Activated CD8-positive, alpha-beta memory T cell treated with anti-CD3 and anti-CD28 coated beads for 24 hours (primary cell): ENCODE measurements at places on chromosomes 11 and 22.

- no peak for DNase-seq
Measured at GRCh38 chr22:38219632-38220031, 17.8 kb downstream of the MAFF start.

DNA sequence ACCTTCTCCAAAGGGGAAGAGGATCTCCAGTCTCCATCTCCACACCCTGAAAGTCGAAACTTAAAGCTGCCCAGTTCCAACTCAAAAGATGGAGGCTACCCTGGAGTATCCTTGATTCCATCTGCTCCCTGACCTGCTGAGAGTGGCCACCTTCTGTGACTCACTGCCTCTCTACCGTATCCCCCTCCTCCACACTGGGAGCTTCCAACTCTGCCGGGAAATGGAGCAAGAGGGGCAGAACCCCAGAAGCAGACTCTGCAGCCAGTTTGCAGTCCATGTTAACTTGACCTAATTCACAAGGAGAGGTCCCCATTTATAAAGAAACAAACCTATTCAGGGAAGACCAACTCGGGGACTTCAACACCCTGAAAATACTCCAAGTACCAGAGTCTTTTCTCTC lies 22.0 kb upstream of the IRAG1 start:
- no peak for DNase-seq

DNA sequence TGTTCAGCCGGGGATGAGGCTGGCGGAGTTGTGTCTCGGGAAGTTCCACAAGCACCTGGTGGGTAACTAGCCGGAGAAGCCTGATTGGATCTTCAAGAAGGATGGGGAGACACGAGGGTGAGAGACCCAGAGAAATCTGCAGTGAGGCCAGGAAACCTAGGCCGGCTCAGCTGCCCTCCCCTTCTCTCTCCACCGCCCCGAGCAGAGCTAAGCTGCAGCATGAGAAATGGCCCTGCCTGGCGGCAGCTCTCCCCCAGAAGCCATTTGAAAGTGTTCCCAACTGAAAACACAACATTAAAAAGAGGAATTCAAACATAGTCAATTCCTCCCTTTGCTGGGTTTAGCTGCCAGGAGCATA lies 77.8 kb upstream of the SHISAL1 start:
- DNase-seq, result no peak

- DNase-seq, result no peak
Measured at GRCh38 chr11:112012874-112013273, 12.3 kb upstream of the DLAT start.

DNA sequence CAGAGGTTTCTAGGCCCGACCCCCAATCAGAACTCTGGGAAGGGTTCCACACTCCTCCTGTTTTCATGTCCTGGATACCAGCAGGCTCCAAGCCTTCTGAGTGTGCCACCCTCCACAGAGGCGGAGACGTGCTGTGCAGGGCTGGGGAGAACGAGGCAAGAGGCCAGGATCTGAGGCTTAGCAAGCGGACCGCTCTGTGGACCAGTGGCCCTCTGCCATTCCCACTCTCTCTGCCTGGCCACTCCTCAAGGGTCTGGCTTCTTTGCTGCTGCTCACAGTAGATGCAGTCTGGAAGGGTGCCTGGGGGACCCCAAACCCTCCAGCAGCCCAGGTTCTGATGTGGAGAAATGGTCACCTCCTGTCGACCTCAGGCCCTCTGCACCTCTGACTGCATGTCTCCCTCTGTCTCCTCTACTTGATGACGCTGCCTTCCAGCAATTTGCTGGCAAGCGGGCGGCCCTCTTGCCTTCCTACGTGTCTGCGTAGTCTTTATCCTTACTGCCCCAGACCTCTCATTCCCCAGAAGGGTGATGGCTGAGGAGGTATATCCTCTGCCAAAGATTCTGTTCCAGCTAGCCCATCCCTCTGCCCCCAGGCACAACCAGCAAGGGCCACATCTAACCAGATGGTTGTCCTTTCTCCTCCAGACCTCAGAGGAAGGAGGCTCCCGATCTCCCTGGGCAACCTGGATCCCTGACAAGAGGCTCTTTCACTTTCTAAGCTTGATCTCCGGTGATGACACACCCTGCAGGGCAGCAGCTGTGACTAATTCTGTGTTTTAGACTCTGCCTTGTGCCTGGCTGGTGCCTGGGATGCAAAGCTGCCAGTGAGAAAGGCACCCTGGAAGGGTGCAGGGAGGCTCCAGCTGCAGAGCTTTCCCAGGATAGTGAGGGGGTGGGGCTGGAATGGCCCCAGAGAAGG lies 87.3 kb downstream of the NAT10 start:
- DNase-seq, result no peak

GRCh38 chr11:102780491-102780918 lies at the start of gene MMP10:
Gene MMP10 (minus strand): TSS chr11:102780628. CDS start chr11:102780591, 37 bp downstream.
- DNase-seq, result no peak

DNA sequence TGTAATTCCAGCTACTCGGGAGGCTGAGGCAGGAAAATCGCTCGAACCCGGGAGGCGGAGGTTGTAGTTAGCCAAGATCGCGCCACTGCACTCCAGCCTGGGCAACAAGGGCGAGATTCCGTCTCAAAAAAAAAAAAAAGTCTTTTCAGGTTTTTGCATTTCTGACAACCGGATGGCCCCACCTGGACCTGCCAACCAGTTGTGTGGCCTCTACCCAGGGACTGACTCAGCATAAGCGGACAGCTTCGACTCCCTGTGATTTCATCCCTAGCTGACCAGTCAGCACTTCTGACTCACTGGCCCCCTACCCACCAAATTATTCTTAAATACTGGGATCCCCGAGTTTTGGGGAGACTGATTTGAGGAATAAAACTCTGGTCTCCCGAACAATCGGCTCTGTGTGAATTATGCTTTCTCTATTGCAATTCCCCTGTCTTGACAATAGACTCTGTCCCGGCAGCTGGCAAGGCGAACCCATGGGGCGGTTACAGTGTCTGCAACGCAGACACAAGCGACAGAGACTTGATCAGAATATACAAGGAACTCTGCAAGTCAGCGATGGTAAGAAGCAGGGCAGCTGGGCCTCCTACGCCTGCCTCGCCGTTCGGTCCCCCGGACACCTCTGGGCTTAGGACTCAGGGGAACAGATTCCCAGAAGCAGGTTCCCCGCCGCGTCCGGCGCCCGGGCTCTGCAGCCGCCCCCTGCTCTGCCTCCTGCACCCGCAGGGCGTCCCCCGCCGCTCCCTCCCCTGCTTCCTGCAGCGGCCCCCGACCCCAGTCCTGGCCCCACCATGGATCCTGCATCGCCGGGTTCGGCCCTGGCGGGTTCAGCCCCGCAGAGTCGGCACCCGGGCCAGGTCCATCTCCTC lies 741 bp upstream of the TALDO1 start:
- no peak for DNase-seq

DNA sequence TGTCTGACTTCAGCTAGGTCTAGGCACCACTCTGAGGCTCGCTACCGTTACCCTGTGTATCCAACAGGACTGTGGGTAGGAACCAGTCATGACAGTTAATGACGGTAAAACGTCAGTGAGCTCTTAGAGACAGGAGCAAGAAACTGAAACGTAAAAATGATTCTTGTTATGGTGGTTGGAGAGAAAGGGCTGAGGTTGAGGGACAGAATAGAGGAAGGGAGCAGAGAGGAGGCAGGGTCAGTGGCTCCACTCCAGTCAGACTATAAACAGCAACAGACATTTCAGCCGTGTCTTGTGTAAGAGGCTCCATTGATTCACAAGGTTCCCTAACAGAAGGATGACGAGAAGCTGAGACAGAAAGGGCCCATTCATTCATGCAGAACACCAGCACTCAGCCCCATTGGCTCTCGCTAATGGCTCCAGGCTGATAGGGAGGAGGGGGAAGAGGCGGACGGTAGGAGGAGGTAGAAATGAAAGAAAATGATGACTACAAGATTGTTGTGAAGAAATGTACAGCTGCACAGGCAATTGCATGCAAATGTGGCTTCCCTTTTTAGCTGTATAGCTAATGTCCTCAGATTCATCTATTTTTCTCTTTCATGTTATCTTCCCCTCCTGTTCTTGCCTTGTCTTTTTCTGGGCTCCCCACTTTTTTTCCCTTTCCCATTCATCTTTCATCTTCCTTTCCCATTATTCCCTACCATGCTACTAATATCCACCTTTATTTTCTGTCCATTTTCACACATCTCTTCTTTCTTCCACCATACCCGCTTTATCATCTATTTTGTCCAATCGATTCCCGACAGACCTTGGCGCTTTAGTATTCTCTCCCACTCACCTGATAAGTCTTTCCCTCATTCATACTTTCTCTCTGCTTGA lies 34.3 kb downstream of the ETS1 start:
- DNase-seq, result no peak

DNA sequence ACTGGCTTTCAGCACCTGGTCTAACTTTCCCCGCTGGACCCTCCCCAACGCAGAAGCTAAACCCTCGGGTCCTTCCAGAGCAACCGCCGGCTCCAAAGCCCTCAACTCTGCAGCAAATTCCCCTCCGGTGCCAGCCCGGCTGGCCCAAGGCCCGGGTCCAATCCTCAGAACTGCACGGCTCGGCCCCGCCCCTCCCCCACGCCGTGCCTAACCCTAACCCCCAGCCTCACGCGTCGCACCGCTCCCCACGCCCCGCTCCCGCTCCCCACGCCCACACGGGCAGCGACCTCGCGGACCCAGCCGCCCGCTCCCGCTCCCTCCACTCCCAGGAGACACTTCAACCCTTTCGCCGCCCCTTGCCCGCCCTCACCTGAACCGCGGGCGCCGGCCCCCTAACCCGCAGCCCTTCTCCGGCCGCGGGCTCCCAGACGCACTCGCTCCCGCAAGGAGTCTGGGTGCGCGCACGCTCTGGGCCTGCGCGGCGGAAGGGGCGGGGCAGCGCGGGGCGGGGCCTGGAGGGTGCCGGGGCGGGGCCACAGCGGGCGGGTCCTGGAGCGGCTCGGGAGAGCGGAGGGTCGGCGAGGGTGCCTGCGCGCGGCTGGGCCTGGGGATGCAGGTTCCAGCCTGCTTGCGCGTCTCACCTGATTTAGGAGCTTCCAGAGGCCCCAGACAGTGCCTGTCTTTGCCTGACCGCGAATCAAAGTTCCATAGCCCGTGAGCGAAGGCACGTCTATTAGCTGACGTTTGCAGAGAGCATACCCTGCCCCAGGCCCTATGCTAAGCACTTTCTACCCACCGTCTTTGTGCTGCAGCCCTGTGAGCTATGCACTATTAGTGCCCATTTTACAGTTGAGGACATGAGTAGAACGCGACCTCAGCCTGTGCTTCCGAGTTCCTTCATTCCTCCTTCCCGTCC lies at the start of gene NFRKB:
NFRKB (minus strand) TSS at position 453 of the 916 bp plus-strand sequence. CDS start 2,729 bp downstream, outside the sequence.
- DNase-seq, result peak; percentile 96

DNA sequence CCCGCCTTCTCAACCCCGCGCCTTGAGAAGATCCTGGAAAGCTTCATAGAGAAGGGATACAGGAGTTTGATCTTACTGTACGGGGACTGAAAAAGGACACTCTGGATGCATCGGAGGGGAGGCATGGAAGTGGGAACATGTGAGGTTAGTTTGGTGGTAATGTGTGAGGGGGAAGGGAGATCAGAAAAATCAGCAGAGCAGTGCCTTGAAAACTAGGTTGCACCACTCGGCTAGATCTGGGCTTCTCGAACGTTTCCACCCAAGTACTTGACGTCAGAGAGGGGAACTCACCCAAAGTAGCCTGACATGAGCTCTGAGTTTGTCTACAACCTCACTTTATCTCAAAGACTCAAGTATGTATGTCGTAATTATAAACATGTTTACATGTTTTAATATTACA lies 14.5 kb downstream of the USP35 start:
- no peak for DNase-seq

GRCh38 chr22:46086577-46087335 lies 63.6 kb upstream of the PPARA start:
- DNase-seq, result no peak

DNA sequence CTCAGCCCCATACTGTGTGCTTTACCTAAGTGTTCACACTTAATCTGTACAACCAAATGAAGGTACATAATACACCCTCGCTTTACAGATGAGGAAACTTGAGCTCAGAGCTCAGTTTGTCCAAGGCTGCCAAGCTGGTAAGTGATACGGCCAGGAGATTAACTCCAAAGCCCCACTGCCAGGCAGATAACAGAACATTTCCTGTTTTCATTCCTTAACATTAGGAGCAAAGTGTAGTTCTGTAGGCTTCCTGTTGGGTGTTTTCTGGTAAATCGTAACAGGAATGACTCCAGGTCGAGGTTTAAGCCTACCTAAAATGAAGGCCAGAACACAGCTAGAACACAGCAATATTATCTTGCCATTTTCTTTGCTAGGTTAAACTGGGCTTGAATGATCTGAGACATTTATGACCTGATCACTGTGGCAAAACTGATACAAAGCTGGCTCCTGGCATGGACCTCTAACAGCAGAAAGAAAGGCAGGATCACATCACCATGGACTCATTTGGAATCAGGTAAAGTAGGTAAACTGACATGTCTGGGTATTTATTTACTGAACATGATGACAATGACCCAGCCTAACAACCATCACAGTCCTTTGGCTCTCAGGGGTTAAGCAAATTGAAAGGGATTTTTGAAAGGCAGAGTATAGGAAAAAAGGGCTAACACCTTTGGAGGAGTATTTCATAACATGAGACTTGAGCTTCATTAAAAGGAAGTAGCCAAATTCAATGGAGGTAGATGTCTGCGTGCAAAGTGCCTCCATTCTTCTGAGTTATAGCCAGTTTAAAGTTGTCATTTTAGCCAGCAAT lies 3.9 kb upstream of the NUP50 start:
- no peak for DNase-seq

GRCh38 chr11:34273099-34273498 lies 84.7 kb downstream of the ABTB2 start:
- no peak for DNase-seq
